Effector CD4-positive, alpha-beta T cell (primary cell): ENCODE measurements at places on chromosomes 7 and 10.

- DNase-seq = no peak
These were observed 18.5 kb upstream of the SAR1A start for GRCh38 chr10:70188768-70189167.

GRCh38 chr10:100983868-100984671 lies 3.2 kb downstream of the MRPL43 start:
- no peak for DNase-seq

DNA sequence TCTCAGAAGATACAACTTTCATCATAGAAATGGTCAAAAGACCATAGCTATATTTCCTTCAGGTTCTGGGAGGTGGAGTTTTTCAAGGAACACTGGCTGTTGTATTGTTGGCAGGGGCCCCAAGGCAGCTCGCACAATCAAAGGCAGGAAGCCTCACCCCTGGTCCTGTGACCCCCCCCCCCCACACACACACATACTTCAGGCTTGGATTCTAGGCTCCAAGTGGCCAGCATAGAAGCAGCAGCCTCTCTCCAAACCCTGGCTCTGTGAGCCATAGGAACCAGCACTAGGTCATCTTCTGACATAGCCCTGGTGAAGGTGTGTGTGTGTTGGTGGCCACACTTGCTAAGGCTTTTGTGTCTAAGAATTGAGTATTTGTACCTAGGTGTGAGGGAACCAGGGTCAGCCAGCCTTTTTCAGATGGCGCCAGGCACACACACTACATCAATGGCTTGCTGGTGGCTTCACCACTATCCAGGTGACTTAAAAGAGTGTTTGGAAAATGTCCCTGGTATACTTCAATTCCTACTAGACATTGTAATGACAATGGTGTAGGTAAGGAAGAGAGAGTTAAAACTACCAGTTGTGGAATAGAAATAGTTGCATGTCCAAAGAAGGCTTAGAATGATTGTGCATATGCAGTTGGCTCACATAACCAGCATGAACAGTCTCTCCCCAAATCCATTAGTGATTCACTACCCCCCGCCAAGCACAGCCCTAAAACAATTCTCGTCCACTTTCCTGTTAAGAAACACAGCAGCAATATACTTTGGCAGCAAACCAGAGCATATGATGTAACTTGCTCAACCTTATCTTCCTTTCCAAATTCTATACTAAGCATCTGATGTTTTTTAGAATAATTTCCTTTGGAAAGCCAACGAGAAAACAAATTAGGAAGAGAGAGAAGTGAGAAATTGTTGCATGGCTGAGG lies 91.3 kb downstream of the AVL9 start:
- DNase-seq = no peak

DNA sequence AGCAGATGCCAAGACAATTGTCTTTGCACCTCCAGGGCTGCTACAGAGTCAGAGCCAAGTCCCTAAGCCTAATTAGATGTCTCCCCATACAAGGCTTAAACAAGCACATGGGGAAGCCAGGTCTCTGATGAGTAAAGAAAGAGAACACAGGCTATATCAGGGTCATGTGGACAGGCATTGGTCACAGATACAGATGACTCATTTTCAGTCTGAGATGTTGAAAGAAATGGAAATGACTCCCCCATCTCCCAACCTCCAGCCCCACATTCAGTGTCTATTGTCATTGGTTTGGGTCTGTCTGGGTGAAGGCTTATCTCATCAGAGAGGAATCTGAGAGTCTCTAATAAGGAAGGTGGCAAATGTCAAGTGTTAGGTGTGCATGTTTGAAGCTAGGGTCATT lies 290.1 kb upstream of the KIAA1217 start:
- DNase-seq = no peak

- DNase-seq = peak; percentile 58
These were observed 1.1 kb downstream of the HNRNPA2B1 start for GRCh38 chr7:26199301-26200037.

DNA sequence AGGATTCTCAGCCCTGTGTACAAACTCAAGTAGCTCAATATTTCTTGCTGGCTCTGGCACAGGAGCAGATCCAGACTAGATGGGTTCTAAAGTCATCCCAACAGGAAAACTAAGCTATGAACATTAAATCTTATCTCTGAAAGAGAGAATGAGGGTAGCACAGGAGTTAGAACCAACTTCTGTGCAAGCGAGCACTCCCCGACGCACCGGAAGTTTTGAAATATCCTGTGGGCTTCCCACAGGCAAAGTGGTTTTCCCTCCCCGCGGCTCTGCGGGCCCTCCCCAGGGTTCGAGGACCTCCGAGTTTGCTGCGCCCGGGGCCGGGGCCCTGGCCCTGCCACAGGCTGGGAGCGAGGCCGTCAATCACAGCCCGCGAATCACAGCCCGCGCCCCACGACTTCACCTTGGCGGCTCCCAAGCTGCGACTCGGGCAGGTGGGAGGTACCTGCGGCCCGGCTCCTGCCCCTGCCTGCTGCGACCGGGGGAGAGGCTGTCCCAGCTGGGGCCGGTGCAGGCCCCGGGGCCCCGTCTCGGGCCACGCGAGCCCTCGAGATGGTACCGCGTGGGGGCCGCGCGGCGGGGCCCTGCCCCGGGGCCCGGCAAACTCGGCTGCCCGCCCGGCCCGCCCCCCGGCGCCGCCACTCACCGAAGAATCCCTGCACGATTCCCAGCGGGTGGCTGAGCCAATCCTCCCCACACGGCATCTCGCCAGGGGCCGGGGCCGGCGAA lies 598 bp downstream of the MCMBP start:
- peak; percentile 54 for DNase-seq

DNA sequence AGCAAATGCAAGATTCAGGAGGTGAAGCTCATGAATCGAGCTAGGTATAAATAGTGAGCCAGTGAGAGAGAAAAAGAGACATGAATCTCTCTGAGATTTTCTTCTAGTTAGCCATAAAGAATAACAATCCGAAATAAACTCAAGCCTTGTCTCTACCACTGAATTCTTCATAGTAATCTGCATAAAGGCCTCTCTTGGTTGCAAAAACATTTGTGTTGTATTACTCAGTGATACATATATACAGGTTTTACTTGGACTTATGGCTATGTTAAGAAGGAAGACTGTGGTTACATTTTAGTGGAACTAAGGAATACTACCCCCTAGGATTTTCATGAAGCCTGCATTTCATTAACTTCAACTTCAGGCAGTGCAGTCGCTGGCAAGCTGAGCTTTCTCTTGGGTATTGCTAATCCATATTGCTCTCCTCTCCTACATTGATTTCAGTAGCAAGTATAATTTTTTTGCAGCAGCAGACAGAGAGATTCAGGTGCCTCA lies 72.7 kb upstream of the TRIL start:
- DNase-seq = no peak

GRCh38 chr10:114822444-114823076 lies 980 bp downstream of the FHIP2A start:
- DNase-seq = peak; percentile 3

DNA sequence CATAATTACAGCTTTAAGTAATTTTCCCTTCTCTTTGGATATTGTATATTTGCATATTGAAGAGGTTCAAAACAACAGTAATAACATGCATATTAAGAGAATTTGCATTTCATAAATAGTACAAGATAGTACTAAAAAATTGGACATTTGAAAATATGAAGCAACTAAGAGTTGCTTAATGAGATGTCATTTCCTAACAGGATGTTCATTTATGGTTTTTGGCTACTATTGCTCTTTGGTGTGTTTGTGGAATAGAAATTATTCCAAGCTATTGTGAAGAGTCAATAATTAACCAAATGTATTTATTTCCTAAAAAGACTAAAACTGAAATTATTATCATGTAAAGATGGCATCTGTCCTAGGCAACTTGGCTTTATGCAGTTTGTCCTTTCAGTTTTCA lies 4.1 kb upstream of the SGCE start:
- no peak for DNase-seq

GRCh38 chr7:33511778-33512177 lies 382.4 kb downstream of the BBS9 start:
- no peak for DNase-seq

- DNase-seq = no peak
These were observed 4.3 kb upstream of the CHCHD2 start for GRCh38 chr7:56110611-56111010.

GRCh38 chr10:114486938-114487814 lies 82.9 kb upstream of the AFAP1L2 start:
- no peak for DNase-seq

- DNase-seq = no peak
These were observed 128.0 kb downstream of the MBL2 start for GRCh38 chr10:52644373-52645186.

- no peak for DNase-seq
These were observed 12.8 kb upstream of the PROSER2 start for GRCh38 chr10:11810313-11810766.

DNA sequence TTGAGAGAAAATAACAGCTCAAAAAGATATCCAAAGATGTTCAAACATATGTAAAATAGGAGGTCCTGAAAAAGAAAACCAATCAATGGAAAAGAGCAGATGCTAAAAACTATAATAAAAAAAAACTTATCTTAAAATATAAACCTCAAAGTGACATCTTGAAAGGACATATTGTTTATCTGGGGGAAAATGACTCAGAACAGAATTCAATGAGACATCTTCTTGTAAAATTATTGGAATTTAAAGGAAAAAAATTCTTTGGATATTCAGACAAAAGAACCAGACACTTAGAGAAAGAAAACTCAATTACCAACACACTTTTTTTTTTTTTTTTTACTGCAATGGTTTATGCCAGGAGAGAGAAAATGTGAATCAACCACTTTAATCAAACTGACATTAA lies 58.9 kb downstream of the NAMPT start:
- DNase-seq = no peak

GRCh38 chr7:91915401-91916050 lies 25.1 kb upstream of the AKAP9 start:
- DNase-seq = no peak

GRCh38 chr7:120600607-120601006 lies 257.3 kb downstream of the TSPAN12 start:
- no peak for DNase-seq

DNA sequence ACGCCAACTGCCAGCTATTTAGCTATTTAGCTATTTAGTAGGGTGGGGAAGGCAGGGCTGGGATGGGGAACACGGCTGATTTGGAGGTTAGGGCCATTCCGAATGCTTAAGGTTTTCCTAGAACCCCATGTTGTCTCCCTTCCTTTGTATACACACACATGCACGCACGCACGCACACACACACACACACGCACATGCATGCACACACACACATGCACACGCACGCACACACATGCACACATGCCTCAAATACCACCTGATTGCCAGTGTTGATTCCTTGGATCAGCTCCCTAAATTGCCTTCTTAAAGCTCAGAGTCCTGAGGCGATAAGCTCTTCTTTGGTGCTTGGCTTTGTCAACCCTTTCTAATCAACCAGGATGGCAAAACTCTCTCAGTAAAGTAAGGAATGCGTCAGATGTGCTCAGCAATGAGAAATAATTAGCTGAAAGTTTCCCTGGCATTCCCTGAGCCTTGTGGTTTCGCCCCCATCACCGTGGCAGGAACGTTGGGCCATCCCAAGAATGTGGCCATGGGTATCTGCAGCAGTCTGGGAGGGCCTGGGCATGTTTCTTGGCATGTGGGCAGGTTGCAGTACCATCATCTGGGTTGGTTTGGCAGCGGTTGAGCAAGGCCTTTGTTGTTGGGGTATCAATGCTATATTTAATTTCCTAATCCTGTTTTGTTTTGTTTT lies 305.6 kb downstream of the LRMDA start:
- DNase-seq = no peak

DNA sequence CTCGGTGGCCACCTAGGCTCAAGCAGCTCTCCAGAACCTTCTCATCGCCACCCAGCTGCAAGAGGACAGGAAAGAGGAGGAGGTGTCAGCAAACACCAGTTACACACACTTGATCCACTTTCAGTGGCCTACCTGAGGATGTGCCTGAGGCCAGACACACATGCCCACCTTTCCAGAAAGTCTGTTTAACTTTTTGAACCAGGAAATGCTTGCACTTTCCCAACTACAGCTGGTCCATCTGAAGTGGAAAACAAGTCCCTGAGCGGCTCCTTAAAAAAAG lies 15.7 kb upstream of the CYREN start:
- DNase-seq = no peak

DNA sequence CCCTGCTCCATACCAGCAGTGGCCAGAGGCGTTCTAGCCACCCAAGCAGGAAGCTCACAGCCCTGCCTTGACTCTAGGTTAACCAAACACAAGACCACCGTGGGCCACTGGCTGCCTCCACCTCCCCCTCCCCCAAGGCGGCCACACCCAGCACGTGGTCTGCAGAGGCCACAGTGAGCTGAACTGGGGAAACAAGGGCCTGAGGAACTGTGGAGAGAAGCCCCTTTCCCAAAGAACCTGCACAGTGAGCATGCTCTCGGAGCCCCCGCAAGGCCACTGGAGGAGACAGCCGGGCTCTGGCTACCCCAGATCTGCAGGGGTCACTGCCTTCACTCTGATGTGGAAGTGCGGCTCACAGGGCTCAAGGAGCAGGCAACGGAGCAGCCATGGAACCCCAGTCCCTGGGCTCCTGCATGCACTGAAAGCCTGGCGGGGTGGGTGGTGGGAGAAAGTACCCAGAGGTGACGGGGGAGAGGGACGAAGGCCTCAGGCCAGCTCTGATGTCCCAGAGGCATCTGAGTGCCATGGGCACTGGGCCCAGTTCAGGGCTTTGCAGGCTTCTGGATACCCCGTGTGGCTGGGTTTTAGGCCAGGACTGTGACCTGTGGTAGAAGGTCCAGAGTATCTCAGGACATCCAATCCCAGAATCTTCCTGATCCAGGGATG lies 189.2 kb downstream of the EBF3 start:
- DNase-seq = no peak

DNA sequence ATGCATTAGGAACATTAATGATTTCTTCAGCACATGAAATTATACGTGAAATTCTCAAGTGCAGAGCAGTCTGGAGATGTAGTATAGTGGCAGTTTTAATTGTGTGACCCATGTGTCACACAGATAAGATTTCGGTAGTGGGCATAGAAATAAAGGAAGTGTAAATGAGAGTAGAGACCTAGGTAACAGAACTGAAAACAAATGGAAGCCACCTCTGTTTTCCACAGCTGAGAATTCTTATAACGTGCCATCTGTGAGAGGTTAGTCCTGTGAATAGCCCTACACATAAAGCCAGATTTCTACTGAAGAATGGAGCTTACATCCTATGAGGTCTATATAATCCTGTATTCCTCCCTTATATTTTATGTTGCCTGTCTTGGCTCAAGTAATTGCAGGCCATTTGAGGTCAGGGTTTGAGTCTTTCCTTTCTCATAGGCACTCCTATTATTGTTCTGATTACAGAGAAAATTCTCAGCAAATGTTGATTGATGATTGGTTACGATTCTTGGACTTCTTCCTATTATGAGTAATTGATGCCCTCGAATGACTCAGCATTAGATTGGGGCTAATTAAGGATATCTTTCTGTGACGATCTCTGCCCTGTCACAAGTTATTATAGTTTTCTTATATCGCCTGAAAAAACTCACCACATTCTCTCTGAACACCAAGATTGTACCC lies 258.2 kb downstream of the KIF20B start:
- DNase-seq = no peak

DNA sequence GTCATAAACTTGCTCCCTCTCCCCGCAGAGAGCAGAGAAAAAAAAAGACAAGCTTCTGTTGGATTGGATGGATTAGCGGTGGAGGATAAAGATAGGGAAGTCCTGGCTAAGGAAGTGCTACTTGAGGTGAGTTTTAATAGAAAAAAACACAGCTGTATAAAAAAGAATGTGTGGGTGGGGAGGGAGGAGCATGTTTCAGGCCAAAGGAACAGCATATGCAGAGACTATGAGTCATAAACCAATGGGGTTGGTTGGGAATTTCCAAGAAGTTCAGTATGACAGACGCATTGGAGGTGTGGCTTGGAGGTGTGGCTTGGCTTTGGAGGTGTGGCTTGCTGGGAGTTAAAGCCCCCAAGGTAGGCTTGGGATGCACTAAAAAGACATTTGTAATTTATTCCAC lies 103.0 kb upstream of the LSM8 start:
- no peak for DNase-seq

GRCh38 chr10:65710306-65710705 lies 1215.5 kb upstream of the LRRTM3 start:
- DNase-seq = no peak
